Germinal center (tissue), 1 donor: ENCODE measurements at places on chromosomes 16 and 17.

- no peak for DNase-seq
These were observed 200.0 kb upstream of the CDH5 start for GRCh38 chr16:66166490-66166889.

- DNase-seq = no peak
These were observed 484.9 kb downstream of the WWOX start for GRCh38 chr16:78584213-78584860.

- DNase-seq = no peak
These were observed 53.7 kb downstream of the C16orf95 start for GRCh38 chr16:87263418-87264052.

DNA sequence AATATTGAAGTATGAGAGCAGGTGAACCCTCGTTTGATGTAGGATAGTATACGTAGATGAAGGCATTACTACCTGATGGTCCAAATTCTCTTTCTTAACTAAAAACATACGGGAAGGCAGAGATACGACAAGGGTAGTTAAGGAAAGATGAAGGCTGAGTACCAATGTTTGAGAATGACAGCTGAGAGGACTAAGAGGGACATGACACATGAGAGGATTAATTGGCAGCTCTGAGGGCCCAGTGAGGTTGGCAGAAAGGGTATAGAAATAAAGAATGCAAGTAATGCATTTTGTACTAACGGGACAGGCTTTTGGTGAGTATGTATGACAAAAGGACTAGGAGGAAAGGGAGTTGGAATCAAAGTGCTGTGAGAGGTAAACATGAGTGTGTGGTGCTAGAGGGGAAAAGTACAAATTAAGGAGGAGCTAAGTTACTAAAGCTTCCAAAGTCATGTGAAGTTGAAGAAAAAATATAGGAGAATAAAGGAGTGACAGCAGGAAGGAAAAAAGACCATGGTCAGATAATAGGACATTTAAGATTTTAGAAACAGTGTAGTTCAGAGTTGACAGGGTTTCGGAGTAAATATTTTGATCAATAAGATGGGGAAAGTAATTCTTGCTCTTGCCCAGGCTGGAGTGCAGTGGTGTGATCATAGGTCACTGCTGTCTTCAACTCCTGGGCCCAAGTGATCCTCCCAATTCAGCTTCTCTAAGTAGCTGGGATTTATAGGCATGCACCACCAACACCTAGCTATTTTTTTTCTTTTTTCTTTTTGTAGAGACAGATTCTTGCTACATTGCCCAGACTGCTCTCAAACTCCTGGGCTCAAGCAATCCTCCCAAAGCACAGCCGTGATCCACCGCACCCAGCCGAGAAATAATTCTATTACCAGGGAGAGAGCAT, 43.1 kb upstream of the ITGA2B start:
- no peak for DNase-seq

DNA sequence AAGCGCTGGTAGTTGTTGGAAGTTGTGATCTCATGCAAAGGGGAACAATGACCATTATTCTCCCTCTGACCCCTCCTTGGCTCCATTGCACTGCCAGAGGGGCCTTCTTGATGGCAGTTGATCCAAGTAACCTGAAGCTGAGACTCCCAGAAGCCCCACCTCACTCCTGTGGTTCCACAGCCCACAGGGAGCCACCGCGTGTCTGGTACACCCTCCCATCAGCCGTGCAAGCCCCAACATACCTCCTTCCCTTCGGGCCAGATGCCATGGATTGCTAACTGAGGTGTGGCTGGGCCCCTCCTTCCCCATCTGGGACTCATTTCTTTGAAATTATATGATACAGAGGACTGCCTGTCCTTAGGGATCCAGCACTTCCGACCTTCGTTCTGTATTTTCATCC, 17.8 kb downstream of the SAP30BP start:
- DNase-seq = no peak

DNA sequence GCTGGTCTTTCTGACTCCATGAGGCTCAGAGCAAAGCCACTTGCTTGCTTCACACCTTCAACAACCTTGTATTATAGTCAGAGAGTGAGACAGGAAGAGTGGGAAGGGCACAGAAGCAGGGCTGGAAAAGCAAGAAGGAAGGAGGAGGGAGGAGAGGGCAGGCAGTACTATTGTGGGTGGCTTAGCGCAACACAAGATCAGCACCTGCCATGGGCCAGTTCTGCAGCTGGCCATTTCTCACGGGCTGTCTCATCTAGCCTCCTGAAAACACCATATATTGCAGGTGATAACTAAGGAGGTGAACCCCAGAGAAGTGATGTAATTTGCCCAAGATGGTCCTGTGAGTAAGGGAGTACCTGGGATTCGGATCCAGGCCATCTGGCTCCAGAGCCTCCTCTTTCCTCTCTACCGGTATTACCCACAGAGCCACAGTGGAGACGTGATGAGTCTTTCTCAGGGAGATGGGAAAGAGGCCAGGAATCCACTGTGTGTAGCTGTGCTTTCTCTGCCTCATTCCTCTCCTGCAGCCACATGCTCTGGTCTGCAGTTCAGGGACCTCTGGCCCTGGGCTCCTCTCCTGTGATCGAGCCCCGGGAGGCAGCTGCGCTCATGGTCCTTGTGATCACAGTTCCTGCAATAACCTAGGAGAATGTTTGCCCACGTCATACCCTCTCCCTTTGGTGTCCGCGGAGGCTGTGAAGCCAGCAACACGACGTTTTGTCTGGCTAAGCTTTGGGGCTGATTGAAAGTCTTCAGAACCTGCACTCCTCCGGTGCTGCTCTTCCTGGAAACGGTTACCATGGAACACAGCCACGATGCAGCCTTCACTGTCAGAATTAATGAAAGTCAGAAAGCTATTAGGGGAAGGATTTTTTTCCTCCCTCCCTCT, 178.1 kb upstream of the CCL2 start:
- no peak for DNase-seq

DNA sequence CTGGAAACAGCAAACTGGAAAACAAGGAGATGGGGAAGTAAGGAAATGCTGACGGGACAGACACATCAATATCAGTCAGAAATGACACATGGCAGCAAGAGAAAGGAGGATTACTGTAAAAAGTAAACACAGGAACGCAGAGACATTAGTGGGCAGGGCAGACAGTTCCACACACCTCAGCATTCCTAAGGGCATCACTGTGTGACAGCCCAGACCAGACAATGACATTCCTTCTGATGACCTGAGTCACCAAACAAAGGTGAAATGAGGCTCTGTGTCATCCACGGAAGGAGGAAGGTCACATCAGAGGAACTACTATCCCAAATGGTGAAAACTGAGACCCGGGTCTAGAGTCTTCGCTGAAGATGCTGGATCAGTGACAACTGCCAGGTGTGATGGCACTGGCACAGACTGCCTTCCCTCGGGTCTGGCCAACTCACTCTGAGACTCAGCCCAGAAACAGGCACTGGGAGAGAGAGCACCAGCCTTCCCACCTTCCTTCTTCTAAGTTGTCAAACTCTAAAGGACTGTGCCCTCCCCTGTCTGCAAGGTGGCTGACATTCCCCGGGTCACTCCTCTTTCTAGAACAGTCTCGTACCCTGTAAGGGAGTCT, 36.7 kb downstream of the TK2 start:
- DNase-seq = no peak

DNA sequence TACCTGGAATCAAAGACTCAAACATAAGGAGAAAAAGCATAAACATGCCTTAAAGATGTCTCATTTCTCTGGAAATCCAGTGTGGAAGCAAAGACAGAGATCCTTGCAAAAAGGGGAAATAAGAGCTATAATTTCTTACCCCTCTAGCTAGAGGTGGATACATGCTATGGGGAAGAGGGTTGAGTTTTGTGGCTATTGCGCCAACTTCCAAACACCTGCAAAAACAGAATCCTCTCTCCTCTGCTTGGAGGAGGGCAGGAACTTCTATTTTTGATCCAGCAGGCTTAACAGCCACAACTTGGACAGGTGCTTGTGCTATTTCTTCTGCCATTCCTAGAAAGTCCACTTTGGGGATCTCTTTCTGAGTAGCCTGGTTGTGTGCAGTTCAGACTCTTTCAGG, 21.5 kb upstream of the NUDT7 start:
- DNase-seq = no peak

DNA sequence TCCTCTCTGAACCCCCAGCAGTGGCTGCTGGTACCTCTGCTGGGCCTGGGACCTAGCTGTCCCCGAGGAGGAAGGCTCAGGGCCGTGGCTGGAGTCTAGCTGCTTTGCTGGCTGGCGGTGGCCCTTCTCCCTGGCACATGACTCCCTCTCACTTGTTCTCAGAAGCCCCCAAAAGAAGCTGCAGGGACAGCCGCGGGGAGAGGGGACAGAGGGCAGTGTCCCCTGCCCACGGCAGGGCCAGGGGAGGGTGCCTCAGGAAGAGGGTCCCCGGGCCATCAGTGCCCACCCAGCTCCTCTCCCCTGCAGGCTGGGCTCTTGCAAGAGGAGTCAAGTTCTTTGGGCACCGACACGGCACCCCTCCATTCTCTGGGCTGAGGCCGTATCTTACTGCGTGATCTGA, 46.6 kb downstream of the VAC14 start:
- no peak for DNase-seq
